CD4-positive, alpha-beta T cell (primary cell): ENCODE measurements at places on chromosomes 5 and 9.
A peak's percentile ranks its signal among the peaks of the same experiment; 100 is the strongest.

DNA sequence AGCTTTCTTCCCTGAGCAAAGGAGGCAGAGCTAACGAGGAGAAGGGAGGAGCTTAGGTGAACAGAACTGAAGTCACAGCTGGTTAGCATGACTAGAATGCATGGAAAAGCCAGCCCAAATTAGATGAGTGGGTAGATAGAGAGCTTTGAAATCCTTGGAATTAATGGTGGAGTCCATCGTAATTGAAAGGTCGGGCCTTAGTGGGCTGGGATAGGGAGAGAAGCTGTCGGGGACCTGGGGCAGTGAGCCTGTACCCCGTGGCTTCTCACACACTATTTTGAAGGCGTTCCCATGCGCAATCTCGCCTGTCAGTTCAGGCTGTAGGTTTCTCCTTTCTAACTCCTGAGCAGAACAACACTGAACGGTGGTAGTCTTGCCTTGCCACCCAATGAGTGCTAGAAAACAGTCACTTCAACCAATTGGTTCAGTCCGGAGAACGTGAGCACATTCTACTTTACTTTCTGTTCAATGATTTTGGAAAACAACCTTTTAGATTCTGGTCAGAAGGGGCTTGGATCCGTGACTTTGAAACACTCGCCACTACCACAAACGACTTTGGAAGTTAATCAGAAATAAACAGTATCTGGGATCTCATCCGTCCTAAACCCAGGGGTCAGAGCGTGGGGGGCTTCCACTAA, 655 bp upstream of the RAI14 start:
- DNase-seq = peak; percentile 3

- peak; percentile 0 for DNase-seq
These were observed 19.6 kb downstream of the TCF7 start for GRCh38 chr5:134133995-134134541.

DNA sequence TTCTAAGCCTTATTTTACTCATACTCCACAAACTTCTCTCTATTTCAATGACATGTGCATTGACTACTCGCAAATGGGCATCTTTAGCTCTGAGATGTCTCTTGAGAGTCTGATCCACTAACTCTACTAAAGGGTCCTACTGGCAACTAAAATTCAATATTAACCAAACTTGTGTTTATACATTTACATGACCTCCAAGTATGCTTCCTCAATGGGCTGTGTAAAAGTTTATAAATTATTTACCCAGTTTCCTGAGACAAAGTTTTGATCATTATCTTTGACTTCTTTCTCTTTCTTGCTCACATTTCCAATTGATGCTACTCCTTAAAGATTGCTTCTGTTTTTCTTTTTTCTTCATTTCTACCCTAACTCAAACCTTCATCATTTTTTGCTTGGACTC, 510.1 kb upstream of the DAB2 start:
- DNase-seq = no peak

DNA sequence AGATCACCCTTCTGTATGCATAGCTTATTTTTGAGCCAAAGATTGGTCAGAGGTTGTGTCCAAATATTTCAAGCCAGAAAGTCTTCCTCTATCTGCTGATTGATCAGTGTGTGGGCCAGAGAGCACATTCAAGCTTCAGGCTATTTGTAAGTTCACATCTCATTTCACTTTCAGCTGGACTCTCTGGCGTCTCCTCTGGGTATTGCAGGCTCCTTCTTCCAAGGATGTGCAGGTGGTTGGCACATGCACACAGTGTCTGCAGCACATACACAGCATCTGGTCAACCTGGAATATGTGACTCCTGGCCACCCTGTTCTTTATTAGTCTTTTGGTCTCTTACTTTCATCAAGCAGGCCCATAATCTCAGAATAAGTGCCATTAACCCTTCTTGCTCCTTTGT, 516.1 kb downstream of the ANXA1 start:
- DNase-seq = no peak

- no peak for DNase-seq
These were observed 5.5 kb downstream of the OBP2B start for GRCh38 chr9:133203506-133204075.

DNA sequence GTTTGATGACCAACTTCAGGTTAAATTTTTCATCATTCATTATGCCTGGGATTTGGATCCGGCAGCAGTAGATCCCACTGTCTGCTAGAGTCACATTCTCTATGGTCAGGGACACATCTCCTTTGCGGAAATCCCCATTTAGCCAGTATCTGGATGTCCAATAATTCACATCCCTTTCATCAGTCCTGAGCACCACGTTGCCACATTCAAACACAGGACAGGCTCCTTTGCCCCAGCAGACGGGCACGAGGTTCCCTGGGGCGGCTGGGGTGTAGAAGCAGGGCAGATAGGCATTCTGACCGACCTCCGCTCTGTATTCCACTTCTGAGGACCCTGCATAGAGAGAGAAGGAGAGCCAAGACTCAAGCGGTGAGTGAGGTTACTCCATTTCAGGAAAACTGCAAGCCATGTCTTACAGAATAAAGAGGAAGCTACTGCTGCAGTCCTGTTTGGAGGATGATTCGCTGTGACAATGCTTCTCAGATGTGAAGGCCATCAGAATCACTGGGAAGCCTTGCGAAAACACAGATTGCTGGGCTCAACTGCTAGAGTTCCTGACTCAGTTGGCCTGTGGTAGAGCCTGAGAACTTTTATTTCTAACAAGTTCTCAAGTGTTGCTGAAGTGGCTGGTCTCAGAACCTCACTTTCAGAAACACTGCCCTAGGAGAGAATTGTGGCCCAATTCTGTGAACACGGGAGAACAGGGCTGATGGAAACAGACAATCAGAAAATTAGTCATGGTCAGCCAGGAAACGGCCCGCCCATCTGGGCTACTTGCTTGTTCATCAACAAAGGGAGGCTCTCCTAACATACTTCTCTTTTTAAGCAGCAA, 2.0 kb downstream of the HAVCR2 start:
- DNase-seq = no peak

- DNase-seq = no peak
These were observed 24.6 kb downstream of the DYNC2I2 start for GRCh38 chr9:128632066-128632465.

DNA sequence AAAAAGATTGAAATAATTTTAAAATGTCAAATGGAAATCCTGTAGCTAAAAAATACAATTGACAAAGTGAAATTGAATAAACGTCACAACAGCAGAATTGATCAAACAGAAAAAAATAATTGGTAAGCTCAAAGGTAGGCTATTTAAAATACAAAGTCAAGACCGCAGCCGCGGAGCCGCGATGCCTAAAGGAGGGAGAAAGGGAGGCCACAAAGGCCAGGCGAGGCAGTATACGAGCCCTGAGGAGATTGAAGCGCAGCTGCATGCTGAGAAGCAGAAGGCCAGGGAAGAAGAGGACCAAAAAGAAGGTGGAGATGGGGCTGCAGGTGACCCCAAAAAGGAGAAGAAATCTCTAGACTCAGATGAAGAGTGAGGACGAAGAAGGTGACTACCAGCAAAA, 1068.5 kb upstream of the COX7C start:
- no peak for DNase-seq

DNA sequence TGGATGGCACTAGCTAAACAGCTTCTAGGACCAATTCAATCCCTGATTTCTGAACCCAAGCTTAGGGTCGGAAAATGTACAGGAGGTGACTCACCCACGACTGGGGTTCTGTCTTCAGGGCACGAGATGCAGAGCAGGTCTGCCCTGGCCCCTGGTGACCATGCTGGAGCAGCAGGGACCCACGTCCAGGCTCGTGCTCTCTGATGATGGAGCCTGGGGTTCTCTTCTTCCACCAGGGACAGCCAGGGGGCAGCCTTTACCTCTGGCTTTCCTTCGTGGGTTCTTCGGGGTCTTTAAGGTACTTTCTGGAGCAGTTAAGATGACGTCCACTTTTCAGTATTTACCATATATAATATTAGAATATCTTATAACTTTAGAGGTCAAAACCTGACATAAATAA, 2.1 kb downstream of the CFAP77 start:
- peak; percentile 27 for DNase-seq

- DNase-seq = no peak
These were observed 219.3 kb downstream of the CAAP1 start for GRCh38 chr9:26673261-26673660.

- DNase-seq = no peak
These were observed 6.3 kb downstream of the ADGRD2 start for GRCh38 chr9:124456341-124457078.

DNA sequence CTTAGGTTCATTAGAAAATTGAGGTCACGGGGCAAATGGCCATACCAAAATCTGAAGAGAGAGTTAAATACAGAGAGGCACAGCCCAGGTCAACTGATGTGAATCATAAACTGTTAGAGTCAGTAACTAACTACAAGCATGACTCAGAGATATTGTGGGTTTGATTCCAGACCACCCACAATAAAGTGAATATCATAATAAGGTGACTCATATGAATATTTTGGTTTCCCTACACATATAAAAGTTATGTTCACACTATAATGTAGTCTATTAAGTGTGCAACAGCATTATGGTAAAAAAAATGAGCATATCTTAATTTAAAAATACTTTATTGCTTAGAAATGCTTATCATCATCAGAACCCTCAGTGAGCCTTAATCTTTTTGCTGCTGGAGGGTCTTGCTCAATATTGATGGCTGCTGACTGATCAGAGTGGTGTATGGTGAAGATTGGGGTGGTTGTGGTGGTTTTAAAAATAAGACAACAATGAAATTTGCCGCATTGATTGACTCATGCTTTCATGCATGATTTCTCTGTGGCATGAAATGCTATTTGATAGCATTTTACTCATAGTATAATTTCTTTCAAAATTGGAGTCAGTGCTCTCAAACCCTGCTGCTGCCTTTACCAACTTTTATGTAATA, 53.1 kb upstream of the EDIL3 start:
- no peak for DNase-seq

GRCh38 chr5:6556802-6557102, 76.1 kb downstream of the NSUN2 start:
- DNase-seq = no peak

DNA sequence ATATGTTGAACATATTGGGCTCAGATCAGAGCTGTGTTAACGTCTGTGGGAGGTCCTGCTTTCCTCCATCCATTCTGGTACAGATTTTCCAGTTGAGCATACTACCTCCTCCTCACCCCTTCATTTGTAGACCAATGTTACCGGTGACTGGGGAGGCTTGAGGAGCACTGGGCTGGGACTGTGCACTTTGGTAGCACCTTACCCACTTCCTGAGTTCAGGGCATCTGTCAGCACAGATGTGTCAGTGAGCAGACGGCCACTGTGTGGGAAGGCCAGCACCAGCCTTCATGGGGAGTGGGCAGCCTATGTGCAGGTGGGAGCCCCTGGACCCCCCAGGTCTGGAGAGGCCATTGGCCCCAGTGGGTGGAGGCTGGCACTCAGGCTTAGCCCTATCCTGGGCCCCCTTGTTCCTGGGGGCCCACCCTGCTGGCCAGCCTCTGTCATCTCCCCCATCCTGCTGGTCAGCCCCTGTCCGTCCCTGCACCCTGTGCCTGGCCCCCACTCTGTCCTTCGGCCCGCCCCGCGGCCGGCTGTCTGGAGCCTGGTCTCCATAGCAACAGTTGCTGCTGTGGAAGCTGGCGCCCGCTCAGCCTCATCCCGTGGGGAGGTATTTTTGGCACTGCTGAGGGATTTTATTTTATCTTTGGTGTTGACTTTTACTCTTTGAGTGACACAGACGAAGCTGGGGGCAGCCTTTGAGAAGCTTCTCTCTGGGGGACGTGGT, 21.3 kb downstream of the WNK2 start:
- no peak for DNase-seq

DNA sequence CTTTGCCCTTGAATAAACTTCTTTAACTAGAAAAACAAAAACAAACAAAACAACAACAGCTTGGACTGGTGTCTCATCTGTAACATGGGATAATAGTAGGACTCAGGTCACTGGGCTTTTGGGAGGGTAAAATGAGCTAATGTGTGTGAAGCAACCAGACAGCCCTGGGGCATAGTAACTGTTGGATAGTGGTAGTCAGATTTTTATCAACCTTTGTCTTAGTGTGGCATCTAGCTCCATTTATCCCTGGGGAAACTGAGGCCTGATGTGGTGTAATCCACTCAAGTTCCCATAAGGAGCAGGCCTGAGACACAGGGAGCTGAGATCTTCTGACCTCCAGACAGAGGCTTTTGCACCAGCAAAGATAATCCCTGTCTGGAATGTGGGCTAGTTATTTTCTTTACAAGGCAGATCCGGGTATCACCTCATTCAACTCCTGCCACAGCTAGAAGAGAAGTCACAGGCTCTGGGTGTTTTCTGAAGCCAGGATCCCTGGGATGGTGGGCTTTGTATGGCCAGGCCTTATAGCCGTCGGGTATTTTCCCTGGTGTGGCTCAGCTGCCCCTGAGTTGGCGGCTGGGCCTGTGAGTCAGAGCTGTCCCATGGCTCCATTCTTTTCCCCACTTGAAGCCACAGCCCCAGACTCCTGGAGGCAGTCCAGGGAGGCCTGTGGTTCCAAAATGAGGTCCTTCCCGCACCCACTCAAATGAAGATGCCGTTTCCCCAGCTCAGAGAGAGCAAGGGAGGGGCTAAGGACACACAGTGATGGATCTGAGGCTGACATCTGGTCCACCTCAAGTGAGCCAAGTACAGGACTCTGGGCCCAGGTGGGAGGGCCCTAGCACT, 26.1 kb upstream of the CSF1R start:
- DNase-seq = no peak

GRCh38 chr9:77820293-77820954, 172.3 kb upstream of the GNA14 start:
- DNase-seq = no peak

GRCh38 chr5:147800491-147800890, 18.0 kb upstream of the JAKMIP2 start:
- no peak for DNase-seq

GRCh38 chr9:93230601-93231000, 46.7 kb downstream of the WNK2 start:
- no peak for DNase-seq

DNA sequence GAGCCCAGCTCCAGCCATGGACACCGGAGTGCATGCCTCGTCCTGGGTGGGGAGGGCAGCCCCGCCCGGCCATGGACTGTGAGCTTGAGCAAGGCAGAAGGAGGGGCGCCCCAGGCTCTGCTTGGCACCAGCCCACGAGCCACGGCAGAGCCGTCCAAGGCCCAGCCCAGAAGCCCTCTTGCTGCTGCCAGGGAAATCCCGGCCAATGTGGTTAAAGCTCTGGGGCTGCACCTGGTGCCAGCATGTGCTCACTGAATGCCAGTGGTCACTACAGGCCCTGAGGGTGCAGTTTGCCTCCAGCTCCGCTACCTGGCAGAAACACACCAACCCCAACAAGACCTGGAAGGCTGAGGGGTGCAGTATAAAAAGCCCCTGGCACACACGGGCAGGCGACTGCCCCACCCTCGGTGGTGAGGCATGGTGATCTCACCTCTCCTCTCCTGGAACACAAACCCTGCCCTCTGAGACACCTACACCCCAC, 11.8 kb downstream of the BRD3 start:
- DNase-seq = no peak

GRCh38 chr5:142073362-142073988, 35.1 kb upstream of the NDFIP1 start:
- no peak for DNase-seq

GRCh38 chr5:89580976-89581375, 698.0 kb upstream of the MEF2C start:
- DNase-seq = no peak
